ENCODE measurements at places on chromosomes 13 and 19. TPM values are rescaled to one million over a fixed set of nuclear protein-coding genes. Genes with fewer than 3 reads are reported as not detected.

DNA sequence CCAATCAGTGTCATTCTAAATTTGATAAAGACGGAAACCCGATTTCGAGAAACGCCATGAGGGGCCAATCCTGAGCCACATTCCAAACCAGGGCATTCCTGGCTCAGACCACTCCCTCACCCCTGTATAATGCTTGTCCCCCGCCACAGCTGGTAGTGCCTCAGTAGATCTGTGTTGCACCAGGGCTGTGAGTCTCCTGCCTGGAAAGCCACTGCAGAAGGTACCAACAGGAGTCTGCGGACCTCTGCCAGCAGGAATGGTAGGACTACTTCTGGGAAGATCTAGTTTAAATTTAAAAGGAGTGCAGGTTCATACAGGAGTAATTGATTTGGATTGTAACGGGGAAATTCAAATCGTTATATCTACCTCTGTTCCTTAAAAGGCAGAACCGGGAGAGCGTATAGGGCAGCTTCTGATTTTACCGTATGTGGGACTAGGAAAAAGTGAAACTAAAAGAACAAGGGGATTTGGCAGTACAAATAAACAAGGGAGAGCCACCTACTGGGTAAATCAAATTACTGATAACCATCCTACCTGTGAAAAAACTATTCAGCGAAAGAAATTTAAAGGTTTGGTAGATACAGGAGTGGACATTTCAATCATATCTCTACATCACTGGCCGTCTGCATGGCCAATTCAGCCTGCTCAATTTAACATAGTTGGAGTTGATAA is 20.8 kb upstream of the ZNF266 start:
- no peaks in the 10 kb centered on the region for H3K4me1 ChIP-seq
- H3K27ac ChIP-seq, result no peak overlapping the region
- H3K36me3 ChIP-seq, result peaks cover 14% of the 10 kb centered on the region
- no peak overlapping the region for H3K4me3 ChIP-seq
- no peaks in the 10 kb centered on the region for H3K27me3 ChIP-seq

GRCh38 chr19:8578642-8579265 is 1.5 kb upstream of the MYO1F start:
- peaks cover 8% of the 10 kb centered on the region for H3K36me3 ChIP-seq
- DNase-seq, result peak; percentile 84
- no peak overlapping the region for H3K4me3 ChIP-seq

GRCh38 chr19:45681391-45682015 is 10.2 kb downstream of the SNRPD2 start:
- peak; percentile 88 for DNase-seq
- no peak overlapping the region for H3K27ac ChIP-seq
- no peaks in the 10 kb centered on the region for H3K4me1 ChIP-seq
- peaks cover 3% of the 10 kb centered on the region for H3K27me3 ChIP-seq

DNA sequence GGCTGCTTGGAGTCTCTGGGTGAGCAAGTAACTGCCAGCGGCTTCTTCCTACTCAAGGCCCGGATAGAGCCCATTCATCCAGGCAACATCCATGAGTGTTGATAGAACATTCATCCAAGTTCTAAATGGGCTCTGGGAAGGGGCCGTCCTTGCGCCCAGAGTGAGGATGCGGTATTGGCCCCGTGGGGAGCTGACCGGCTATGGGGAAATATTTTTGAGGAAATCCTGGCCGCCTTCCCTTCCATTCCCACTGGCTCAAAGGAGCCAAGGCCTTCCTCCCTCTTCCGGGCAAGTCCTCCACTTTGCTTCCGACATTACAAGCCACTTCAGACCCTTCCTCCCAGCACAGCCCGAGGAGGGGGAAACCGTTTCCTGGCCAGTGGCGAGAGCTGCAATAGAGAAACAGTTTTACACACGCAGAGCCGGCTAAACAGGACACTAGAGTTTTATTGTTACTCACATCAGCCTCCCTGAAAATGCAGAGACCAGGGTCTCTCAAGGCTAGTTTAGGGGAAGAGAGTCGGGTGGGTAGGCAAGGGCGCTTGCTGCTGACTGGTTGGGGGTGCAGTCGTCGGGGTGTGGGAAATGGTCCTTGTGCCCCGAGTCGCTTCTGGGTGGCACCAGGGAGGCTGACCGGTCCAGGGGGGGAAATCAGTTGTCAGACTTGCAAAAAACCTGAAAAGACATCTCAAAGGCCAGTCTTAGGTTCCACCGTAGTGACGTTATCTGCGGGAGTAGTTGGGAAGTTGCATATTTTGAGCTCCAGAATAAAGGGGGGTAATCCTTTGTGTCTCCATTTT is 37.5 kb downstream of the C13orf46 start:
- H3K4me3 ChIP-seq, result no peak overlapping the region
- H3K27me3 ChIP-seq, result peaks cover 2% of the 10 kb centered on the region
- no peak for DNase-seq
- H3K27ac ChIP-seq, result no peak overlapping the region
- H3K36me3 ChIP-seq, result no peaks in the 10 kb centered on the region

GRCh38 chr19:34364830-34365462 is at the start of gene GPI:
Gene GPI, plus strand, starts transcription at chr19:34365196. Its CDS starts 71 bp downstream, at chr19:34365267.
- H3K27ac ChIP-seq, result peak within 1 kb of the TSS; percentile 22
- H3K36me3 ChIP-seq, result no peaks in the 10 kb centered on the region
- peaks cover 20% of the 10 kb centered on the region for H3K27me3 ChIP-seq
- peaks cover 5% of the 10 kb centered on the region for H3K4me1 ChIP-seq

DNA sequence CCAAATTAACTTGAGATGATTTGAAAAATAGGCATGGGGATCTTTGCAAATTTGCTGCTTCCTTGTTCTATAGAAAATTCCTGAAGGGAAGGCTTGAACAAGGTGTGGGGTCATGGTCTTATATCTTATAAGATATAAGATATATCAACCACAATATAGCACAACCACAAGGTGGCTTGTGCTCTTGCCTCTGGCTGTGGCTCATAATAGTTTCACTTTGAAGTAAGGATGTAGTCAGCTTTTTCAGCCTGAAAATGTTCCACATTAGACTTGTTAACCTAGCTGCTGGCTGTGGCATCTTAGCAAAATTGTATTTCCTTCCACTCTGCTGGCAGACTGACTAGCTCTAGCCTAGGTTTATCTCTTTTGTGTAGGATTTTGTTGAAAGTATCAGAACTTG is 169.7 kb downstream of the KLF5 start:
- H3K36me3 ChIP-seq, result no peaks in the 10 kb centered on the region
- DNase-seq, result no peak
- H3K27ac ChIP-seq, result no peak overlapping the region
- peaks cover 1% of the 10 kb centered on the region for H3K27me3 ChIP-seq
- no peak overlapping the region for H3K4me3 ChIP-seq

DNA sequence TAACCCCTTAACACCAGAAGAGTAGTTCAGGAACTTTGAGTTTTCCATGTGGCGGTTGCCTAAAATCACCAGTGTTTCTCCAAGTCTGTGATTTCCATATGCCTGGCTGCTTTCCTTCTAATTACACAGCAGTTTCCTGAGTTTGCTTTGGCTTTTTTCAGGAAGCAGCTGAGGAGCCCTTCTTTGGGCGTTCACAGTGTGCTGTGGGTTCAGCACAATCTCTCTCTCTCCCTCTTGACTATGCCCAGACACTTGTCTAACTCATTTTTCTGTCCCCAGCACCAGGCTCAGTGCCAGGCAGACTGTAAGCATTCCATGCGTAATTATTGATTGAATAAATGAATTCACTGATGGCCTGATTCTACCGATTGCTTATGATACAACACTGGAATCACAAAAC is 19.7 kb downstream of the SCEL start:
- no peak for DNase-seq
- H3K36me3 ChIP-seq, result no peaks in the 10 kb centered on the region
- no peak overlapping the region for H3K27ac ChIP-seq
- H3K27me3 ChIP-seq, result no peaks in the 10 kb centered on the region
- no peak overlapping the region for H3K4me3 ChIP-seq

- peaks cover 9% of the 10 kb centered on the region for H3K27me3 ChIP-seq
- H3K4me1 ChIP-seq, result no peaks in the 10 kb centered on the region
- no peak overlapping the region for H3K4me3 ChIP-seq
- DNase-seq, result no peak
- no peak overlapping the region for H3K27ac ChIP-seq
These were observed 16.1 kb upstream of the TNFSF14 start for GRCh38 chr19:6685962-6686627.

GRCh38 chr19:31567776-31568175 is 218.5 kb upstream of the TSHZ3 start:
- no peak for DNase-seq
- no peak overlapping the region for H3K4me3 ChIP-seq
- H3K27me3 ChIP-seq, result peaks cover 3% of the 10 kb centered on the region
- H3K27ac ChIP-seq, result no peak overlapping the region

DNA sequence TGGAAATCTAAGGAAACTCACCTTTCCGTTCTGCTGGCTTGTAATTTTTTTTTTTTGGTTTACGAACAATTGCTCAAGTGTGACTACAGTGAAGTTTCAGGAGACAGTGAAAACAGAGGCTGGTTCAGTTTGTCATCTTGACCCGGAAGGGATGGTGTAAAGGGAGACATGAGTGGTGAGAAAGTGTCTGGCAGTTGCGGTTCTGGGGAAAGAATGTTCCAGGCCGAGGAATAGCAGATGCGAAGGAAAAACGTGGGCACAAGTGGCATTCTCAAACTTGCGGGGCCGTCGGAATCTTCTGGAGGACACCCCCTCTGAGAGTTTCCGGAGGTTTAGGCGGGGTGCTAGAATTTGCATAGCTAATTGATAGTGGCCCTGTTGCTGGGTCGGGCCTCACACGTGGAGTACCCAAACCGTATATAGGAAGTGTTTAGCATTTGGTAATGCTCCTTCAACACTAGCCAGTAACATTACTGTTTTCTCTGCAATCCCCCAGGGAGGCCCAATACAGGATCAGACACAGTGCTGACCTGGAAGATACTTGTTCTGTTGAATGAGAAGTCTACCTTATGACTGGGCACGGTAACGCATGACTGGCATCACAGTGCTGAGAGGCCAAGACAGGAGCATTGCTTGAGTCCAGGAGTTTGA is 2.8 kb upstream of the TNFSF9 start:
- H3K36me3 ChIP-seq, result peaks cover 22% of the 10 kb centered on the region
- H3K4me3 ChIP-seq, result no peak overlapping the region
- no peak overlapping the region for H3K27ac ChIP-seq
- peaks cover 25% of the 10 kb centered on the region for H3K4me1 ChIP-seq
- H3K27me3 ChIP-seq, result peaks cover 22% of the 10 kb centered on the region
- DNase-seq, result no peak

DNA sequence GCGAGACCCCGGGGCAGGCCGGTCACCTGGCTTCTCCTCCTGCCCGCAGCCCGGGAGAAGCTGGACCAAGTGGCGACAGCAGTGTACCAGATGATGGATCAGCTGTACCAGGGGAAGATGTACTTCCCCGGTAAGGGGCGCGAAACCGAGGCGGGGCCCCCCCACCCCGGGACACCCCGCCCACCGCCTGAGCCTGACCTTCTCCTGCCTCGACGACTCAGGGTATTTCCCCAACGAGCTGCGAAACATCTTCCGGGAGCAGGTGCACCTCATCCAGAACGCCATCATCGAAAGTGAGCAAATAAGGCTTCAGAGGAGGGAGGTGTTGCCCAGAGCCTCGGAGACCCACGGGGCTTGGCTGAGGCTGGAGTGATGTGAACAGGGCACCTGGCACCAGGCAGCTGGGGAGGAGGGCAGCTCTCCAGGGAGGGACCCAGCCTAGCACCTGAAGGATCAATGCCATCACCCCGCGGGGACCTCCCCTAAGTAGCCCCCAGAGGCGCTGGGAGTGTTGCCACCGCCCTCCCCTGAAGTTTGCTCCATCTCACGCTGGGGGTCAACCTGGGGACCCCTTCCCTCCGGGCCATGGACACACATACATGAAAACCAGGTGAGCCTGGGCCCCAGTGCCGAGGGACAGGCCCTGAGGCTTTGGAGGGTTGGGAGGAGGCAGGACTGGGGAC is 629 bp downstream of the IZUMO4 start:
- peaks cover 19% of the 10 kb centered on the region for H3K4me1 ChIP-seq
- no peak for DNase-seq
- H3K27me3 ChIP-seq, result peaks cover 7% of the 10 kb centered on the region
- no peak overlapping the region for H3K27ac ChIP-seq
- peaks cover 11% of the 10 kb centered on the region for H3K36me3 ChIP-seq

DNA sequence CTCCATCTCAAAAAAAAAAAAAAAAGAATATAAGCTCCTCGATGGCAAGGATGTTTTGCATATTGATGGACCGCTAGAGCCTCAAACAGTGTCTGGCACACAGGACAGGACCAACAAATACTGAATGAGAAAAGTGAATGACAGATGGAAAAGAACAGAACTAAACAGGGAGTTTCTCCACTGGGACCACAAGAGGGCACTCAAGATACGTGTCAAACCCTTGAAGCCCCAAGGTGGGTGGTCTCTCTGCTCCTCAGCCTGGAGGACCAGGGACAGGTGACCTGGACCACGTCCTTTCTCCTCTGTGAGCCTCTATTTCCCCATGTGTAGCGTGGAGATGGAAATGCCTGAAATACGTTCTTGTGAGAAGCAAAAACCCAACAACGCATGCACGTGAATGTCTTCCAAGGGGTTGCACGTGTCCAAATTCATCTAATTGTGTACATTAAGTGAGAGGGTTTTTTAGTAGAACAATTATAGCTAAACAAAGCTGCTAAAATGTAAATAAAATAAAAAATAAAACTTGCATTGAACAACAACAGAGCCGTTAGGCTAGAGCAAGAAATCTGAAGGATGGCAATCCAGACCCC is 5.7 kb upstream of the CDC42EP5 start:
- H3K27me3 ChIP-seq, result no peaks in the 10 kb centered on the region
- H3K4me3 ChIP-seq, result no peak overlapping the region

DNA sequence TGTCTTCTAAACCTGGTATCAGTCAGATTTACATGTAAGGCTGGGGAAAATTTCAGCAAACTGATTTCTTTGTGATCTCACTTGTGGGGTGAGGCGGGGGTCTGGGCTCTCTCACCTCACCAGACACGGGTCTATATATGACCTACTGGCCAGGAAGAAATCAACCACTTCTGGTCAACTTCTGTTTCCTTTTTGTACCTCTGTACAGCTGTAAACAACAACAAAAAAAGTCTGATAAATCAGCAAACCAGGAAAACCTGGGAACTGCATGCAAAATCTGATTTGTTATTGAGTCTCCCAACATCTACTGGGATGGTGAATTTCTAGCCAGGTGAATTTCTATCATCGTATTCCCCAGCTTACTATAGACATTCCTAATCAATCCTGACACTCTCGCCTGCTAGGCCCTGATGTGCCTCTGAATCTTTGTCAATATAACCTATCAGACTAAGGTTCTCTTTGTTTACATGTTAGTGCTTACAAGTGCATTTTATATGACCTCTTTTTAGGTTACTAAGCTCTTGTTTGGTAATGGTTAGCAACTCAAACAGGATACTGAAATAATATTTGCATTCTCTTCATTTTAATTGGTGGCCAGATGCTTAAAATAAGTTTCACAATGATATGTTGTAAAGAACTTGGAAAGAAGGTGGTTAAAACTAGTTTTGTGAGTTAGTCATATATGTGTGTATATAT is 77.7 kb downstream of the LRRC63 start:
- H3K27me3 ChIP-seq, result no peaks in the 10 kb centered on the region
- H3K4me3 ChIP-seq, result no peak overlapping the region
- H3K4me1 ChIP-seq, result no peaks in the 10 kb centered on the region
- no peak for DNase-seq
- H3K27ac ChIP-seq, result peak overlapping the region; percentile 7
- H3K36me3 ChIP-seq, result no peaks in the 10 kb centered on the region

- no peaks in the 10 kb centered on the region for H3K4me1 ChIP-seq
- H3K36me3 ChIP-seq, result no peaks in the 10 kb centered on the region
- DNase-seq, result no peak
- H3K27ac ChIP-seq, result no peak overlapping the region
These were observed 43.6 kb downstream of the POLR1D start for GRCh38 chr13:27665333-27665732.

Gene IL12RB1
- not detected for total RNA-seq

Gene BSG
- 353 TPM for total RNA-seq

Gene TSSK6
- total RNA-seq, result 2.7 TPM

Gene SIGLEC8
- total RNA-seq, result not detected

Gene ICAM5
- total RNA-seq, result not detected

Gene LILRA5
- total RNA-seq, result not detected

Data from endothelial cell (in vitro differentiated cells).